ENCODE measurements at places on chromosomes 2 and 18.

- DNase-seq, result no peak
Measured at GRCh38 chr18:22223254-22223964, 54.0 kb downstream of the GATA6 start.

DNA sequence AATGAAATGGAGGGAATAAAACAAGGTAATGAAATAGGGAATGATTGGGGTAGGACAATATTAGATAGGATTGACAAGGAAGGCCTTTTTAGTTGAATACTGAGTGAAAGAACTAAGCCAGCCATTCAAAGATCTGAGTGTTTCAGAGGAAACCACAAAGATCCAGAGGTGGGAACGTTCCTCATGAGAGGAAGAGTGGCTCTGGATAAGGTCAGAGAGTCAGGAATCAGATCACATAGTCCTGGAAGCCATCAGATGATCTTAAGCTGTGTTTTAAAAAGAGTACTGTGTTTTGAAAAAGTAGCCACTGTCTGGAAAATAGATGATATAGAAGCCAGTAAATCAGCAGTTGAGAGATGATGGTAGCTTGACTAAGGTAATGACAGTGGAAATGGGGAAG is 11.8 kb downstream of the TTLL4 start:
- no peak for DNase-seq

DNA sequence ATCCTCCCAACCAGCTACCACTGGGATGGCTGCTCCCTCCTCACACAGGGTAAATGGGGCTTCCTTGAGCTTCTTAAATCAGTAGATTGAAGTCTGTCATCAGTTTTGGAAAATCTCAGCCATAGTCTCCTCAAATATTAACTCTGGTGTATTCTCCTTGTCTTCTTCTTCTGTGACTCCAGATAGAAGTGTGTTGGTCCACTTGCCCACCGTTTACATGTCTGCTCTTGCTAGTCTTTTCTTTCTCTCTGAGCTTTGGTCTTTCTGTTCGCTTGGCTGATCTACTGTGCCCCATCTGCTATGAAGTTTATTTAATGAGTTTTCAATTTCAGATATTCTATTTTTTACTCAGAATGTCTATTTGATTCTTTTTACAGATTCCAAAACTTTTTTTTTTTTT is 281.7 kb upstream of the HDAC4 start:
- no peak for DNase-seq

GRCh38 chr18:28669165-28669564 is 492.2 kb upstream of the CDH2 start:
- no peak for DNase-seq

DNA sequence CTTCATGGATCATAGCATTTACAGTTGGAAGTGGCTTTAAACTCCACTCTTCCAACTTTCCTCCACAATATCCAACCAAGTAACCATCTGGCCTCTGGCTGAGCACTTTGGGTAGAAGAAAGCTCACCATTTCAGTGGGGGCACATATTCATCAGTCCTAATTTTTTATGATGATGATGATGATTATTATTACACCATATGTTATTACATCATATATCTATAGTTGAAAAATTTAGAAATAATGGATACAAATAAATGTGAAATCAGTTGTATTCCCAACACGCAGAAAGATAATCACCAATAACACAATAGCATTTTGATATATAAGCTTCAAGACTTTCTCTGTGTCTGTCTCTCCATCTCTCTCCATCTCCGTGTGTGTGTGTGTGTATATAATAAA is 26.6 kb upstream of the ZCCHC2 start:
- DNase-seq, result no peak

DNA sequence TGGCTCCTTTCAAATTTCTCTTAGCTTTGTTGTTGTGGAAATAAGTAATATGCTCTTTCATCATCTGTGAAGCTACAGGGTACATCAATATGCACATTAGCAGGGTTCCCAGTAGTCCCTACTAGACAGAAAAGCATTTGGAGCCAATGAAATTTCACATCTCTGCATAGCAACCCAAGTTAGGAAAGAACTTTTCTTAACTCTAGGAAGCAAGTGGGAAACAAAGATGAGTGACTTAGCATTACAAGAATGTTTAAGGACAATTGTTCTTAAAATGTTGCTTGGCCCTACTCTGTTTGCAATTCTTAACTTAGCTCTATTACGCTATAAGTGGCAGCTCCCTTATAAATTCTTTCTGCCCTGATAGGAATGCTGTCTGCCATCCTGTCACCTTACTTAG is 39.6 kb downstream of the ZEB2 start:
- DNase-seq, result no peak

- DNase-seq, result no peak
Measured at GRCh38 chr2:233184669-233185068, 66.8 kb upstream of the ATG16L1 start.

- DNase-seq, result no peak
Measured at GRCh38 chr2:240529344-240529999, 28.3 kb downstream of the ANKMY1 start.

GRCh38 chr2:73033766-73034381 is 37.6 kb downstream of the SFXN5 start:
- DNase-seq, result no peak

GRCh38 chr2:670637-671036 is 6.6 kb downstream of the TMEM18 start:
- DNase-seq, result no peak

DNA sequence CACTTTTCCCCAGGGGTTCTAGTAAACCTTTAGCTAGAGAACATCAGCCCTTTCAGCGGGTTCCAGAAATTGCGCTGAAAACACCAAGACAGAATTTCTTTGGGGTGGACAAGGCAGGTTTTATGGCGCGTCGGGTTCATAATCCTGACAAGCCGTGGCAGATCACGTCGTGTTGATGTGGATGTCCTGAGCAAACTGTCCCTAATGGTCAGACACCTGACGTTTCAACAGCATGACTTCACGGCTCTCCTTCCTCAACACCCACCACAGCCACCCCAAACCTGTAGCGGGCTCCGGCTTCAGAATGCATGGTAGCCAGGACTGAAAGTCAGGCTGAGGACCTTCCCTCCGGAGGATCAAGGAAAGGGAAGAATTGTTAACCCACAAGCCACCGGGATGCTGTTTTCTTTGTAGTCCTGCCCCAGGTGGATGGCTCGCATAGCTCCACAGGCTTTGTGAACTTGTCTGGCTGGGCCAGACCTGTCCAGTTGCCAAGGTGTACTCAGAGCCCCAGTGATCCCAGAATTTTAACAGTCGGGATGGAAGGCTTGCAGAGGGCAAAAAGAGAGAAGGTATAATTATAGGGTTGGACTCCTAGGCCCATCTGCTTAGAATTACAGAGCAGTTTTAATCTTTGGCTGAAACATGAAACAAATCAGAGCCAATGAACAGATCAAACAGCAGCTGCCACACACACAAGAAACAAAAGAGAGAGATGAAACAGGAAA is 1.5 kb downstream of the APCDD1 start:
- no peak for DNase-seq

GRCh38 chr18:45662468-45662867 is 47.2 kb downstream of the SLC14A2 start:
- no peak for DNase-seq

GRCh38 chr2:64128943-64129391 is 15.3 kb downstream of the PELI1 start:
- no peak for DNase-seq

GRCh38 chr2:26853751-26854150 is 5.8 kb downstream of the DPYSL5 start:
- DNase-seq, result no peak

DNA sequence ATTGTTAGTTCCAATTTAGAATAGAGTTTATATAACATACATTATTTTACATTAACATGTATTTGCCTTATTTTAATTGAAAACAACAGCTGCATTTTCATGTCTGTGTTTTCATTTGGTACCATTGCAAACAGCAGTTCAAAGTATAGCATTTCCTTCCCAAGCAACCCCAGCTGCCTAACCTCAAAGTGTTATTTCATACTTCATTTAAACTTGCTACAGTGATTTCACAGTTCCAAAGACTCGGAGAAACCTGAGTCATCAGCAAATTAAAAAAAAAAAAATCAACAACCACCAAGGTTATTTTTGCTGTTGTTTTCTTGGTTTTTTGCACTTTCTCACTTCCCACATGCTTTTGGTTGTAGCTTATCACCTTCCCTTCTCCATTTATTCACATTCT is 236.5 kb upstream of the SPHKAP start:
- DNase-seq, result no peak

- DNase-seq, result no peak
Measured at GRCh38 chr18:30489890-30490643, 552.5 kb downstream of the DSC3 start.

Measured in CD4-positive, alpha-beta T cell treated with Interleukin-1 beta for 1 hour (primary cell).